ENCODE measurements at places on chromosomes 5 and 9. TPM values are rescaled to one million over a fixed set of nuclear protein-coding genes. Genes with fewer than 3 reads are reported as not detected.

Gene OTP
- not detected for total RNA-seq

Gene CDX1
- not detected for total RNA-seq

Gene C6
- total RNA-seq: 0.58 TPM

Gene ZNF462
- total RNA-seq: 38.9 TPM

Gene EIF4E1B
- total RNA-seq: not detected

Gene REEP2
- 0.20 TPM for total RNA-seq

Gene PDE6A
- not detected for total RNA-seq

Gene LECT2
- total RNA-seq: not detected

Gene CBY3
- total RNA-seq: not detected

Gene CXCL14
- 67.1 TPM for total RNA-seq

Gene TLE1
- total RNA-seq: 66.8 TPM

Data from spleen (tissue), 13 donors.